RPMI7951 (cell line): ENCODE measurements at places on chromosomes 13 and 19.
A peak's percentile ranks its signal among the peaks of the same experiment; 100 is the strongest.

DNA sequence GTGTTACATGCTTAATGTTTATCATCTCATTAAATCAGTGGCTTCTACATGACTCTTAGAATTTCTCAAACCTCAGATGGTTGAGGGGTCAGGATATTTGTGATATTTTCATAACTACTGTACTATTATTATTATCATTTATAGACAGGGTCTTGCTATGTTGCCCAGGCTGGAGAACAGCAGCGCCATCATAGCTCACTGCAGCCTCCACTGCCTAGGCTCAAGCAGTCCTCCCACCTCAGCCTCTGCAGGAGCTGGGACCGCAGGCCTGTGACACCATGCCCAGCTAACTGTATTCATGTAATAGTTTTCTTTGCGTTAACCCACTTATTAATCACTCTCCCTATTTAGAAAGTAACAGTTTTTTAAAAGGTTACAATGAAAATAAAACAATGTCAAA lies 9.5 kb downstream of the IER2 start:
- DNase-seq = no peak

GRCh38 chr19:10878253-10878652 lies 6.9 kb downstream of the CARM1 start:
- DNase-seq = no peak

DNA sequence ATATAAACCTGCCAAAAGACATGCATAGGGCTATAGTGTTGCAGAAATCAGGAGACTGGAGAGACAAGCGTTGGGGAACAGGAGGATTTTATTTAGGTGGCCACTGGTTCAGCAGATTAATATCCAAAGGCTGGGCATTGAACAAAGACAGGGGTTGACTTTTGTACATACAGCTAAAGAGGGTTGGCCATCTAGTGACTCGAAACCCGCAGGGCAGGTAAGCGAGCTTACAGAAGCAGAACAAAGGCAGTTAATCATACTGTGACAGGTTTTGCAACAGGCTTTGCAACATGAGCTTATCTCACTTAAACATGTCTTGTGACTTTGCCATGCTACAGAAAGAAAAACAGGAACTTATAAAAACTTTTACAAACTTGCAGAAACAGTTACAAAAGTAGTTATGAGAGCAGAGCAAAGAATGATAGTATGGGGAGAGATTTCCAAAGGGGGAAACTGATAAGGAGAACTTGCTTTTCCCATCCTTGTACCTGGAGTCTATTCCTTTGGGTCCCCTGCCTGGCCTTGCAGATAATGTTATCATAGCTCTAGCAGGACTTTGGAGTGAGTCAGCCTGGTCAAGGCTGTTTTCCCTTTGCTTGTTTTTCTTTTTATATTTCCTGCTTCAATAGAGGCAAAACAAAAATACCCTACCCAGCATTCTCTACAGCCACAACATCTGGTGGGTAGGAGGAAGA lies 234.2 kb downstream of the PCDH17 start:
- no peak for DNase-seq

DNA sequence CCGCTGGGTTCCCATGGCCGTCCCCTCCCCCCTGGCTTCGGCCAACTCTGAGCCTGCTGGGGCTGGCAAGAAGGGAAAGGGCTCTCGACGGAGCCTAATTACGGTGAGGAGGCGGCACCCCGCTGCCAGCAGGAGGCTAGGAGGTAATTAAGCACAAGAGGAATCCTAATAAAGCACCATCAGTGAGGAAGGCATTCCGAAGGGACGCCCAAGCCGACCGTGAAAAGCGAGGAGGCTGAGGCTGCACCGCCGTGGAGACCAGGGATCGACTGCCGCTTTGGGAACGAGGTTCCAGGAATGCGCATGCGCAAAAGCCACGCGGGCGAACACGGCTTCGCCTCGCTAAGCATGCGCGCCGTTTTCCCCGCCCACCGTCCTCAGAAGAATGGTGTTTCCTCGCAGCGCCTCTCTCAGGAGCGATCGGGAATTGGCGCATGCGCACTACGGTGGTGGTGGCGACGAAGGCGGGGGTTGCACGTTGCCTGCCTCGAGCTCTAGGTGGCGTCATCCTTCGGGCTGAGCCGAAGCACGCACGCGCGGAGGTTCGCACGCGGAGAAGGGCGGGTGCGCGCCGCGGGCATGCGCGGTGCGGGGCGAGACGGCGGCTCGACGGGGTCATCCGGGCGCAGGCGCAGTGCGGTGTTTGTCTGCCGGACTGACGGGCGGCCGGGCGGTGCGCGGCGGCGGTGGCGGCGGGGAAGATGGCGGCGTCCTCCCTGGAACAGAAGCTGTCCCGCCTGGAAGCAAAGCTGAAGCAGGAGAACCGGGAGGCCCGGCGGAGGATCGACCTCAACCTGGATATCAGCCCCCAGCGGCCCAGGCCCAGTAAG lies at the start of gene MAP2K7:
Gene MAP2K7 (plus strand): TSS at position 634 of the 830 bp plus-strand sequence. CDS start 68 bp downstream, at position 702.
- DNase-seq = peak; percentile 97

GRCh38 chr13:95627590-95627989 lies 16.9 kb downstream of the DZIP1 start:
- peak; percentile 17 for DNase-seq

GRCh38 chr13:80160110-80160509 lies 180.8 kb downstream of the SPRY2 start:
- DNase-seq = no peak

- peak; percentile 47 for DNase-seq
These were observed at the start of gene MEF2B for GRCh38 chr19:19170053-19170872. Gene MEF2B, minus strand, starts transcription at chr19:19170263. Its CDS starts 19,528 bp downstream, at chr19:19150735.

DNA sequence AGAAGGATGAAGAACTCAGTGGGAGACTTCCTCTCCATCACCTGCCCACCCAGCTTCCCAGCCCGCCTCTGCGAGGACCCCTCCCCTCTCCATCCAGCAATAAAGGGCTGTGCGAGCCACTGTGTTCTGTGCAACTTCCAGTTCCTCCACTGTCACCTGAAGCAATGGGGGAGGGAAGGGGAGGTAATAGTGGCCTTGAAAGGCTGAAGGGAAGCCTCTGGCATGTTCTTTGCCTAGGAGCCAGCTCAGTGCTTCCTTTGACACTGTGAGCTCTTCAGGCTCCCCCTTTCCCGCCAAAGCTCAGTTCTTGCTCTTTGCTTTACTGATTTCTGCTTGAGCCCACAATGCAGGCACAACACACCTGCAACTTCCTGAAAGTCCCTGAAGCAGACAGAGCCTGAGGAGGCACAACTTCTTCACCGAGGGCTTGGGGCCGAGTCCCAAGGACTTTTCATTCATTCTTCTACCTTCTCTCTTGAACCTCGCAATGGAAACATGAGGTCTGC lies 73.2 kb upstream of the DOCK9 start:
- DNase-seq = no peak

DNA sequence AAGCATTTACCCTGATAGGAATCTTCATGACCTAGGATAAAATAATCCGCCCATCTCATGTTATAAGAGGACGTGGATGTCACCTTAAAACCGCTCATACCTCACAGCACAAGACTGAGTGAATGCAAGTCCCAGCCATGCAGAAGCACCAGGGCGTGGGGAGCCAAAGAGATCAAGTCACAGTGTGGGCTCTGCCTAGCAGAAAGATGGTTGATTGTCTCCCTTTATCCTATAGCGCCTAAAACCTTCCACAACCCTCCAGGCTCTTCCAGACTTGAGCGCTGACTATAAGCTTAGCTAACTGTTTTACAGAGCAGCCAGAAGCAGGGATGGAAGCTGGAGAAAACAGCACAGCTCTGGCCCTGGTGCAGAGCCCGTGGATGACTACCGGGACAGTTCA lies 6.8 kb upstream of the ANKRD10 start:
- no peak for DNase-seq

- DNase-seq = peak; percentile 62
These were observed 73.2 kb upstream of the MLNR start for GRCh38 chr13:49146950-49147355.

GRCh38 chr19:23093832-23094231 lies 23.0 kb upstream of the ZNF730 start:
- no peak for DNase-seq

DNA sequence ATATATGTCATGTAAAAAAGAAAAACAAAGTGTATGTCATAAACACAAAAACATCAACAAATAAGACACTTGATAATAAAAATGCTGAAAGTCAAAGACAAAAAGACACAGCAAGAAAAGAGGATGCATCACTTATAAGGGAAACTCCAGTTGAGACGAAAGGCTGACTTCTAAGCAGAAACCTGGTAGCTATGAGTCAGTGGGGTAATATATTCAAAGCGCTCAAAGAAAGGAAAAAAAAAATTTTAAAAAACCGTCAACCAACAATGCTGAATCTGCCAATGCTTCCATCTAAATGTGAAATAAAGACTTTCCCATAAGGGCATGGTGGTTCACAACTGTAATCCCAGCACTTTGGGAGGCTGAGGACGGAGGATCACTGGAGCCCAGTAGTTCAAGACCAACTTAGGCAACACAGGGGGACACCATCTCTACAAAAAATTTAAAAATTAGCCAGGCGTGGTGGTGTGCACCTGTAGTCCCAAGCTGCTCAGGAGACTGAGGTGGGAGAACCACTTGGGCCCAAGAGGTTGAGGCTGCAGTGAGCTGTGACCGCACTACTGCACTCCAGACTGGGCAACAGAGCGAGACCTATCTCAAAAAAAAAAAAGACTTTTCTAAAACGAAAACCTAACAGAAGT lies 24.0 kb downstream of the USP12 start:
- DNase-seq = no peak

GRCh38 chr19:34639491-34640085 lies 37.4 kb downstream of the SCGB2B2 start:
- DNase-seq = peak; percentile 72

GRCh38 chr19:18616023-18616422 lies 3.4 kb downstream of the TMEM59L start:
- no peak for DNase-seq

- DNase-seq = no peak
These were observed 1223.7 kb downstream of the PCDH17 start for GRCh38 chr13:58855283-58855682.

DNA sequence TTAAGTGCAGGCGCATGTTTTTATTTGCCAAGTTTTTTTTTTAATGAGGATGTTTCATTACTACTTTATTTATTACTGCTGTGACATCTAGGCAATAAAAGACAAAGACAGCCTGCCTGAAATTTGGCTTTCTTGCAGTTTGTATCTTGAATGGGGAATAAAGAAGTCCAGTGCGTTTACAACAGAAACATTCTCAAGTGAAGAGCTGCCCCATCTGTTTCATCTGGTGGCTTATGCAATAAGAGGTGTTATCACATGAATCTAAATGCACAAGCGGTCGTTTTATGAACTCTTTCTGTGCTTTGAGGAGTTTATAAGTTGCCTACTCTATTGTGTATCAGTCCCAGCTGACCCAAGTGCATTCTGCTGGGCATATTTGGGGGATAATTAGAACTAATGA lies 12.6 kb upstream of the MAB21L1 start:
- no peak for DNase-seq

DNA sequence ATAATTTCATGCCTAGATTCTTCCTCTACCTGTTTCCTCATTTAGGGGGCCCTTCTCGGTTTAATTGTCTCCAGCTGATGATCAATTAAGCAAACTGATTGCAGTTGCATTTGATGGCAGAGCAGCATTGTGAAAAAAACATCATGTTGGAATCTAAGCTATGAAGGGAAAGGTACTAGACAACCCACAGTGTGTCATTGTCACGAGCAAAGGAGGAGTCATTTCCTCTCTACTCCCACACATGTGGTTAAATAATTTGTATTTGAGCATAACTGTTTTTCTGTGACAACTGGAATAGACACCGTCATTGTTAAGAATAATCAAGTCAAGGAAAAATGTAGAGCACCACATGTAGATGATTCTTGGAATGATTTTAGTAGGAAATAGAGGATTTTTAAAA lies 240.3 kb downstream of the DCT start:
- DNase-seq = peak; percentile 58

- no peak for DNase-seq
These were observed 721.9 kb upstream of the SLC10A2 start for GRCh38 chr13:103788061-103788652.

- peak; percentile 54 for DNase-seq
These were observed 10.0 kb downstream of the CAMSAP3 start for GRCh38 chr19:7605490-7606222.

DNA sequence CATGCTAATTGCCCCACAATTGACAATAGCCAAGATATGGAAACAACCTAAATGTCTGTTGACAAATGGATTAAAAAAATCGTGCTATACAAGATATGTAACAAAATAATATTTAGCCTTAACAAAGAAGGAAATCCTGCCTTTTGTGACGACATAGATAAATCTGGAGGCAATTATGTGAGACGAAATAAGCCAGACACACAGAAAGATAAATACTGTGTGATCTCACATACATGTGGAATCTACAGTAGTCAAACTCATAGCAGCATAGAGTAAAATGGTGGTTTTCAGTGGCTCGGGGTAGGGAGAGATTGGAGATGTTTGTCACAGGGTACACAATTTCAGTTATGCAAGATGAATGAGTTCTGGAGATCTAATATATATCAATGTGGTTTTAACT lies 895.8 kb downstream of the SLITRK6 start:
- DNase-seq = no peak

DNA sequence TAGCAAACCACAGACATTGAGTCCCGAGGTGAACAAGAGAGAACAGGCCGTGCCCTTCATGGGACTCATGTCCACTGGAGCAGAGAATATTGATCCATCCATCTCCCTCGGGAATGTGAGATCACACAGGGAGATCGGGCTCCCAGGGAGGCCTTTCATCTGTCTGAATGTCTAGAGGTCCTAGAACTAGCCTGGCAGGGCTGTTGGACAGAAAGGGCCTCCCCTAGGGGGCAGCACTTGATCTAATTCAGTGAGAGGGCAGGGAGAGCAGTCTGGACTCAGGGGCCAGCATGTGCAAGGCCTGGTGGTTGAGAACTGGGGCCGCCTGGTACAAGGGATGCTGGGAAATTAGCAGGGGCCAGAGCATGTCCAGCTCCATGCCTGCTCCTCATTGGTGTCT lies 4.3 kb downstream of the RUVBL2 start:
- peak; percentile 46 for DNase-seq

DNA sequence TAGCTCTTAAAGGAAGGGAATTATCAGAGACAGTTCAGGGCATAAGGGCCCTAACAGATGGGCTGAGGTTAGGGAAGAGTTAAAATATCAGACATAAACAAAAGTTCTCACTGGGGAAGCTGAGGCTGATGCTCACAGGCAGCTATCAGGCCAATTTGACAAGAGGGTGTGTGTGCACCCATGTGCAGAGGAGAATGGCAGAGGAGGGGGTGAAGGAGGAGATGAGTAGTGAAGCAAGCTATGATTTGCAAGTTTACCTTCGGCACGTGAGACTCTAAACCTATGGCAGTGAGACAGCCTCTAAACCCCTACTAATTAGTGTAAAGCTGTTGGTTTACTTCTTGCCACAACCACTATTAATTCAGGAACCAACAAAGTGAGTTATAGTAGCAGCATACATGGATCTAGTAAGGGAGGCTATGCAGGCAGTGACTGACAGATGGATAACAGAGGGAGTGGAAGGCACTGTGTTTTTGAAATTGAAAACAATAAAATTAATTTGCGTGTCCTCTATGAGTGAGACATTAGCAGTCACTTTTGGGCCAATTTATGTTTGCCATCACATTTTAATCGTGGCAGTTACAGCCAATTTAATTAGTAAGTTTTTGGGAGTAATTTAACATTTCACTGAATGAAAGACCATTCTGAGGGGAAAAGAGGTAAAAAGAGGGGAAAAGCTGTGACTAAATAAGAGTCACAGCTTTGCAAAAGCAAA lies 99.6 kb upstream of the HTR2A start:
- DNase-seq = no peak

- no peak for DNase-seq
These were observed 124.6 kb downstream of the GGACT start for GRCh38 chr13:100464006-100464405.

GRCh38 chr13:21800837-21801616 lies 130.2 kb downstream of the FGF9 start:
- DNase-seq = no peak

- DNase-seq = no peak
These were observed 87.8 kb downstream of the IPO5 start for GRCh38 chr13:98041081-98041820.
